ENCODE measurements at places on chromosomes 6 and 20.

- no peak for DNase-seq
Measured at GRCh38 chr6:17688481-17688880, 18.2 kb downstream of the NUP153 start.

- no peak for DNase-seq
Measured at GRCh38 chr20:4243071-4243470, 227.7 kb upstream of the RNF24 start.

GRCh38 chr20:62760856-62761758, 35.2 kb upstream of the MRGBP start:
- no peak for DNase-seq

- DNase-seq, result no peak
Measured at GRCh38 chr6:20655317-20655716, 121.1 kb downstream of the CDKAL1 start.

- no peak for DNase-seq
Measured at GRCh38 chr6:91149956-91150705, 563.3 kb upstream of the MAP3K7 start.

GRCh38 chr6:148735989-148736388, 10.8 kb upstream of the UST start:
- DNase-seq, result no peak

DNA sequence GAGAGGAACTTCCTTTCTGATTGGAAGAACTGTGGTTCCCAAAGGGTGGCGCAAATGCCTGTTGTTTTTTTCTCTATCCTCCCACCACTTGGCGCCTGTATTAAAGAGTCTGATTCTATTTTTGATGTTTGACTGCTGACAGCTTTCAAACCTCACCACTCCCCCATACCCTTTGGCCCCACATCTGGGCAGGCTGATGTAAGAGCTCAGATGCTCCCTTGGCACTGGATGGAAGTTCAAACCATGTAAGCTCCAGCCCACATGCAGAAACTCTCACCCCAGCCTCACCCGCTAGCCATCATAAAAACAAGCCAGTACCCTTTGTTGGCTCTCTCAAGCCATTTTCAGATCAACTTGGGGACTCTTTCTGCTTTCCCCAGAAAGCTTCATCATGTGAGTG, 20.0 kb upstream of the TMEM14A start:
- no peak for DNase-seq

DNA sequence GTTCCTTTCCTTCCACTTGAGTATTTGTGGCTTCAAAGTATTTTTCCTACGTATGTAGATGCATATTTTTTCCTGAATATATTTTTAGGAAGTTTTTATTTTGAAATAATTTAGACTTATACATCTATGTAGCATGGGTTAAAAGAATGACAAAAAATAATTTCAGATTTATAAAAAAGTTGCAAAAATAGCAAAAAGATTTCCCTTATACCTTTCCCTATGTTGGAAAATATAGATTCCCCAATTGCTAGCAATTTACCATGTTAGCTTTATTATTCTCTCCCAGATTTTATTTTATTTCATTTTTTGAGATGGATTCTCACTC, 69.8 kb downstream of the SCAND1 start:
- no peak for DNase-seq

- DNase-seq, result no peak
Measured at GRCh38 chr20:54295686-54296085, 87.8 kb downstream of the PFDN4 start.

DNA sequence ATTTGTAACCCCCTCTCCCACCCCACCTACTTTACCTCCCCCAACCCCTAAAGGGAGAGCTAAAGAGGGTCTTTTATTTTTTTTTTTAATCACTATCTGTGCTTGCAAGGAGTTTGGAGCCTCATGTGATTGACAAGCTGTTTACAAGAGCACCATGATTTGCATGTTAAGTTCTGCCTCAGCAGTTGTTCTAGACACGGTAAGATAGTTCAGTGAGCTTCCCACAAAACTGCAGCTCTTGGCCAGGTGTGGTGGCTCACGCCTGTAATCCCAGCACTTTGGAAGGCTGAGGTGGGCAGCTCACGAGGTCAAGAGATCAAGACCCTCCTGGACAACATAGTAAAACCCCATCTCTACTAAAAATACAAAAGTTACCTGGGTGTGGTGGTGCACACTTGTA, 5.0 kb upstream of the PXDC1 start:
- no peak for DNase-seq

- no peak for DNase-seq
Measured at GRCh38 chr6:108916026-108916686, 67.9 kb downstream of the ARMC2 start.

DNA sequence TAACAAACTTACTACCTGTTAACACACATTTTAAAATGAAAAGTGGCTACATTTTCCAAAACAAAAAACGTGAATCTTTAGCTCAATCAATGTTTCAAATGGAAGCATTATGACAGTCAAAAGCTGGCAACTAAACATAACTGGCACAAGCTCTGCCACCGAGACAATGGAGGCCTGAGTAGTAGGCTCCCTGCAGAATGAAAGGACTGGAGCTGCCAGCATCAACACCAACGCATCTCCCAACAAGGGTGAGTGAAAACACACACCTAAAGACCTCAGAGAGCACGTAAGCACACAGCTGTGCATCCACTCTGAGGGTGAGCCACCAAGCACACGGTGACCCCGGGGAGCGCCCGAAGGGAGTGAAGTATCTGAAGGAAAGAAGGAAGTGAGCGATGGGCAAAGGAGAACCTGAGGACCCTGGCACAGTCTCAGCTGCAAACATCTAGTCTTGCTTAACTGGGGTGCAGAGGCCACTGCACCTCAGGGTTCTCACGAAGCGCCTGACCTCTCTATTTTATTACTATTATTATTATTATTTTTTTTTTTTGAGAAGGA, 1.6 kb upstream of the ADRM1 start:
- DNase-seq, result no peak

DNA sequence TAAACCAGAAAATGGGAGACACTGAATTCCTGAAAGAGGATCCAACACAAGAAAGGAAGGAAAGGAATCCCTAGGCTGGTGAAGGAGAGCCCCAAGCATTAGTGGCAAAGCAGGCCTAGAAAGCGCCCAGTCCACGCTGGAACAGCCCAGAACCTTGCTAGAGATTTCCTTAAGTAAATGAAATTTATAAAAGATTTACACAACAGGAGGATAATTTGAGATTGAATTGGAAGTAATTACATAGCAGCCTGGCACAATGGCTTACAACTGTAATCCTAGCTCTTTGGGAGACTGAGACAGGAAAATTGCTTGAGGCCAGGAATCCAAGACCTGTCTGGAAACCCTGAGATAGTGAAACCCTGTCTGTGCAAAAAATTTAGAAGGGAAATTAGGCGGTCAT, 26.8 kb upstream of the C20orf144 start:
- no peak for DNase-seq

- no peak for DNase-seq
Measured at GRCh38 chr6:162638931-162639574, 88.5 kb downstream of the PRKN start.

GRCh38 chr6:8113131-8113654, 10.8 kb upstream of the EEF1E1 start:
- DNase-seq, result no peak

- DNase-seq, result no peak
Measured at GRCh38 chr6:108068182-108068581, 6.4 kb downstream of the OSTM1 start.

DNA sequence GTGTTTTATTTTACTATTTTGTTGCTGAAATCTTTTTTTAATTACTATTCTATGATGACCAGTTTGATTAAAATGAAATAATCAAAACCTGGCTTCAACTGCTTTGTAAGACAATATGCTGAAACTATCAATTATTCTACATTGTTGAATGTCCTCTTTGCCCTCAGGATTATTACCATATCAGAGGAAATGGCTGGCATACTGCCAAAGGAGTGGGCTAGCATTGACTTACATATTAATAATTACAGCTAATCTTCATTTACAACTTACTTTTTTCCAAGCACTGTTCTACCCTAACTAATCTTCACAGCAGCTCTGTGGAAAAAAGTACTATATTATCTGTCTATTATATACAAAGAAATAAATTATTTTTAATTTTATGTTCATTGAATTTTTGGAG, 560.5 kb downstream of the BCKDHB start:
- DNase-seq, result no peak

- DNase-seq, result no peak
Measured at GRCh38 chr6:164331026-164331425, 916.5 kb downstream of the QKI start.

GRCh38 chr6:79040083-79040482, 38.0 kb downstream of the PHIP start:
- DNase-seq, result no peak

DNA sequence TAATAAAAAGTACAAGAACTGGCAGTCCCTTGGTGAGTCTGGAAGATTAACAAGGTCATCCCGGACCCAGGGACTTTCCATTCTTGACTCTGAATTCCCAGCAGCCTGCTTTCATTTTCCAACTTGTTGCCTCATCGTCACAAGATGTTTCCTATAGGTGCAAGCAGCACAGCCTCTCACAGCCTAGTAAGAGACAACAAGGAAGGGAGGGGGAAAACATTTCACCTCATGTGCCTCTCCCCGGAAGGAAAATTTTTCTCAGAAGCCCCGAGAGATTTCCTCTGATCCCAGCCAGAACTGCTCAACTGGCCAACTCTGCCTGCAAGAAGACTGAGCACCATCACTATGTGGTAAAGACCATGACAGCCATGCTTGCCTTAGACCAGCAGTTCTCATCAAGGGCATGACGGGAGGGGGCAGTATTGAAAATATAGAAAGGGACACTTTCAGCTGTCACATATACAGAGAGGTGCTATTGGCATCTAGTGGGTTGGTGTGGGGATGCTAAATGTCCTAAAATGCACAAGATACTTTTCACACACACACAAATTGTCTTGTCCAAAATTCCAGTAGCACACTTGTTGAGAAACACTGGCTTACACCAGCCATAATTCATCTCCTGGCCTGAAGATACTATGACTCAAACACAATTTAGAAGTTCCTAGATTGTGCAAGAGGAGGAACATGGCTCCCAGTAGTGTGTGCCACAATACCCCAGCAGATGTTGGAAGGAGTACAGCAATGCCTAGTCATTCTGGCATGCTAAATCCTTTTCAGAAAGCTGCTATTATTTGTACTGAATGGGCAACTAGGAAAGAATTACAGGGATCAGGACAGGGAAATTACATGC, 10.8 kb upstream of the WTAP start:
- DNase-seq, result no peak

GRCh38 chr20:47228654-47229053, 127.8 kb downstream of the ZMYND8 start:
- no peak for DNase-seq

- no peak for DNase-seq
Measured at GRCh38 chr20:53949319-53949839, 121.0 kb downstream of the BCAS1 start.

DNA sequence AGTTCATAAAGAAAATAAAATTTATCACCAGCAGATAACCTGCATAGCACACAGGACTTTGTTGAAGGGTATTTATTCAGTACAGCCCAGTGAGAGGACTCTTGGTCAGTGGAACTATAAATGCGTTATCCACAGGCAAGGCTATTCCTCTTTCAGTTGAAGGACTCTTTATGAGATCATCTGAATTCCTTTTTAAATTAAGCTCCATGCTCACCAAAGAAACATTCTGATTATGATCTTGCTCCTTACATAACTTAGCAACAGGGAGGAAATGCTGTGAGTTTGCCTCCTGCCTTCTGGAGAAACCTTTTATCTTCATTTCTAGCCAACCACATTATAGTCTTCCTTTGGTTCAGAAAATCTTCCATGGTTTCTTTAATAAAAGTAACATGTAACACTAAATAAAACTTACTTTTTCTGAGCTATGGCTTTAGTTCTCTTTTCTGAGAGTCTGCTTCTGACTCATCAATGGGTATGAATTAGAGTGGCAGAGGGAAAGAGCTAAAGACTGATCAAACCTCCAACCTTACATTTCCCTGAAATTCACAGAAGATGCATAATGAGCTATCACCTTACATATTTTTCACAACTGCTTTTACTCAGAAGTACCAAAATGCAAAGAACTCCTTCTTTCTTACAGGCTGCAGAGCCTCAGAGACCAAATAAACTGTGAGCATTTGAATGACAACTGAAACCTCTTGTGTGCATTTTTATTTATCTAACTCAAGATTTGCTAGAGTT, 267.2 kb downstream of the ADGRG6 start:
- no peak for DNase-seq

DNA sequence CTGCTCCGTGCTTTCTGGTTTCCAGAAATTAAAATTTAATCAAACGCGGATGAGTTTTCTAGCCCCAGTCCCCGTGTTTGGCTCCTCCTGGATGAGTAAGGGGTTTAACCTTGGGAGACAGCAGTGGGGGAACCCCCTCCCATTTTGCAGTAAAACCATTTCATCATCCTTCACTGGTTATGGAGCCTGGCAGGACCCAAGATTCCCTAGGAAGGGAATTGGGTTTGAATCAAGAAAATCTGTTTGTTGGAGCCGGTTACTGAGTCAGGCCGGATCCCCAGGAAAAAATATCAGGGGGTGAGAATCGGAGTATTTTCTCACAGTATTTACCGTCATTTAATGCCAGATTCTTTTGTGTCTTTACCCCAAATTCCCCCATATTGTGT, 754 bp downstream of the YWHAB start:
- no peak for DNase-seq

GRCh38 chr20:10040070-10040975, 5.5 kb downstream of the ANKEF1 start:
- no peak for DNase-seq

- no peak for DNase-seq
Measured at GRCh38 chr6:132750455-132751248, 7.1 kb downstream of the VNN2 start.

DNA sequence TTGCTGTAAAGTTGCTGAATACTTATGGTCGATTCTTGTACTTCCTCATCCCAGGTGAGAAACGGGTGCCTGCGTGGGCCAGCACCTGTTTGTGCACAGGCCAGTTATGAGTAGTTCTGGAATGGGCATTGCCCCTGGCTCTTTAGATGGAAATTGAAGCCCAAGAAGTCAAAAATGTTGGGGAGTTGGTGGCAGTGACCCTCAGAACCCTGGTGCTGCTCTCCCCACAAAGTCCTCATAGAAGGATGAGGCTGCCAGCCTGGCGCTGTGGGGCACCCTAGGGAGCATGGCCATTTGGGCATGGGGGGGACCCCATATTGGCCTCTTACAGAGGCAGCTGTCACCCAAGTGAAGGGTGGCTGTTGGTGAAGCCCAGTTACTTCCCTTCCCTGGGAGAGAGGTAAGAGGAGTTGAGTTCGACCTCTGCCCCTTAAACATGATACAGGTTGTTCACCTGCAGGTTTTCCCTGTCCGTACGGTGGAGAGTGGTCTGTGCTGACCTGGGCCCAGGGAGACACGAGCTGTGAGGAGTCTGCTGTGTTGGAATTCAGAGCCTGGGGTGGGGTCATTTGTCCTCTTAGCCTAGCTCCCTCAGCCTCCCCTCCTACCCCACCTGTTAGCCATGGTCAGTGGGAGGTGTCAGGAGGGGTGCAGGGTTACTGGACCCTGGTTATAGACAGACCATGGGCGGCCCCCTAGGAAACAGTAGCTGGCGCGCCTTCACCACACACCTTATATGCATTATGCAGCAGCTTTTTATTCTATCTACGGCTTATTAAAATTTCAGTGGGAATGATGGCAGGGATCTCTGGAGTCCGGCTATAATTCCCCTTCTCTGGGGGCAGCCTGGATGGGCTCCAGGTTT, 4.9 kb downstream of the HMGA1 start:
- no peak for DNase-seq

- peak; percentile 96 for DNase-seq
Measured at GRCh38 chr20:49982346-49983122, at the start of gene SNAI1. TSS of gene SNAI1 (plus strand) at chr20:49982980. CDS start at chr20:49983060, 80 bp downstream.

- DNase-seq, result no peak
Measured at GRCh38 chr20:63176034-63176426, 39.9 kb downstream of the YTHDF1 start.
